ENCODE measurements at places on chromosomes 3 and 15.

DNA sequence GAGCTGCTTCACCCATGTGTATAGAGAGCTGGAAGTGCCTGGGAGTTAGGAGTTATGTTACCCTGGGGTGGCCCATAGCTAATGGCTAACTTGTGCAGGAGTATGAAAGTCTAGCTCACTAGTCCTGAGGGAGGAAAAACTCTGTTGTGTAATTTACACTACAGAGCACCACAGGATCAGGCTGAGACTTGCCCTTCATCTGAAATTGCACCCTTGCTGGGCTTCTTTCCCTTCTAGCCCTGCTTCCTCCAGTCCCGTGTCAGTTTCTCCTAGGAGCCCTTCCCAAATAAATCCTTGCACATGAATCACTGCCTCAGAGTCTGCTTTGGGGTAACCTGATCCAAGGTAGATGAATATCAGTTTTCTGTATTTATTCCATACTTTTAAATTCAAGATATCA lies 40.0 kb downstream of the CTXND1 start:
- DNase-seq: no peak

GRCh38 chr15:27707257-27707656 lies 391.9 kb downstream of the OCA2 start:
- no peak for DNase-seq

DNA sequence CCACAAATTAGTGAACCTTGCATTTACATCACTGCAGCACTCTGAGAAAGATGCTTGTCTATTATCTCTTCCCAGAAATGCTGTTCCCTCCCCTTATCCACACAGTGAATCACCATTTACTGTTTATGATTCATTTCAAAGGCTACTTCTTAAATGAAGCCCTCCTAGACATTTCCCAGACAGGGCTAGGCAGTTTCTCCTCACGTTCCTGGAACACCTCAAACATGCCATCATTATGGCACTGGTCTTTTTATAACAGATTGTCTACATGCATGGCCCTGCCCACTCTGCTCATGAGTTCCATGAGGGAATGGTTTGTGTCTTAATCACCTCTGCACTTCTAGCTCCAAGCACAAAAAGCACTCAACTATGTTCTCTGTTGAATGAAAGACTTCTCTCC lies 32.2 kb upstream of the TM2D3 start:
- DNase-seq: no peak

DNA sequence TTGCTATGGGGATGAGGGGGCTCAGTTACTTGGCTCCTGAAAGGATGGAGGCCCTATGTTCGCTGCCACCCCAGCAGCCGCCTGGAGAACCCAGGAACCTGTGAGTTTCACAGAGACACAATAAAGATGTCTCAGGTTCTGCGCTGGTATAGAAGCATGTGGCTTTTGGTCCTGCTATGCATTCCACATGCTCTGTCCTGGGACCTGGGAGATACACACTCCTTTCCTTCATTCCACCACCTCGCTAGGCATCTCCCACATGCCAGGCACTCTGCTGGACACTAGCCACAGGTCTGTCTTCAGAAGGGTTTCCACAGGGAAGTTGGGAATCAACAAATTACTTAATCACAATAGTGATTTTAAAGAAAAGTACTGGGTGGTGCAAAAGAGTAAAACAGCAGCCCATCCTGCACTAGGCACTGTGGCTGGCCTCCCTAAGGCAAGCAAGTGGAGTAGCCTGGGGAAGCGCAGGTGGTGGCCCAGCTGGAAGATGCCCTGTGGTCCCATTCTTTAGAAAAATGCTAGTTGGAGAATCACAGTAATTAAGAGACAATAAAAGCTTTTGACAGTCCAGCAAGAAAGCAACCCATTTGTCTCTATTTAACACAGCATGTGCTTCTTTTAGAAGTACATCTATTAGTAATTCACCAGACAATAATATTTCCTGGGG lies 408.9 kb upstream of the WNT5A start:
- no peak for DNase-seq

- DNase-seq: no peak
Measured at GRCh38 chr15:29670266-29670665, 152.0 kb downstream of the TJP1 start.

DNA sequence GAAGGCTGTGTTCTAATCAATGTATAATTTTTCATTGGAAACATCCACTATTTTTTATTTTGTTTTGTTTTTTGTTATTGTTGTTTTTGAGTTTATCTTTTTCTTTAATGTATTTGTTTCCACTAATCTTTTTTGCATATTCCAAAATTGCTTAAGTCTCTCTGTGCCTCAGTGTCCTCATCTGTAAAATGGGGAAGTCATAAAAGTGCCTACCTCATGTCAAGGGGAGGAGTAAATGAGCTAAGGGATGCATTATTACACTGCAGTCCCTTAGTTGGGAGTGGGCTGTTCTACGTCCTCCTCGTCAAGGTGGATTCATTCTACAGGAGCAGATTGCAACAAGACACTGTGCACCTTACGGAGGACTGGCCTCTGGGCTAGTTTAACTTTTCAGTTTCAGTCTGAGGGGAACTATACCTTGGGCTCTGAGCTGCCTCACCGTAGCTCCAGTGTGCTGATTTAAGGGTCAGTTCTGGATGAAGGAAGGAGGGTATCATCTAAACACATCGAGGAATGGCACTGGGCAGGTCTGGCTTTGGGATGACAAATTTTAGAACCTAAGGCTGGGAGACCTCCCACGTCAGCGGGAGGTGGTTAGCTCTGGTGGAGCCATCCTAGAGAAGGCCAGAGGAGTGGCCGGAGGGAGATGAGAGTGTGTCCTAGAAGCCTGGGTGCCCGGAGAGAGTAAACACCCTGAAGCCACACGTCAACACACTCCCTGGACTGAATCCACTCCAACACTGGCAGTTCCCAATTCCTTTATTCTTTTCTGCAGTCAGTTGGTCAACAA lies 5.1 kb upstream of the SRP14 start:
- no peak for DNase-seq

DNA sequence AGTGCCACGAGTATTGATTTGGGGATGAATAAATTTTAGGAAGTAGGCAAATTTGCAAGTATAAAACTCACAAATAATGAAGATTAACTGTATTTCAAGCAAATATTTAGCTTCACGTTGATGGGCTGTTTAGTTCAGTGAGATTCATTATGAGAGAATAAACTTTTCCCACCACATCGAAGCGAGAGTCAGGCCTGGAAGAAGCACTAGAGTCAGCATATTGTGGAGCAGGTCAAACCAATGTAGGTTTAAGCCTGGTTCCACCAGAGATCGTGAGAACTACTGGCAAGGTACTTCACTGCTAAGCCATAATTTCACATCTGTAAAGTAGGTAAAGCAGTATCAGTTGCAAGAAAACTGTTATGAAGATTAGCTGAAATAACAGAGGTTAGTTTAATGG lies 22.3 kb downstream of the WDR49 start:
- no peak for DNase-seq

DNA sequence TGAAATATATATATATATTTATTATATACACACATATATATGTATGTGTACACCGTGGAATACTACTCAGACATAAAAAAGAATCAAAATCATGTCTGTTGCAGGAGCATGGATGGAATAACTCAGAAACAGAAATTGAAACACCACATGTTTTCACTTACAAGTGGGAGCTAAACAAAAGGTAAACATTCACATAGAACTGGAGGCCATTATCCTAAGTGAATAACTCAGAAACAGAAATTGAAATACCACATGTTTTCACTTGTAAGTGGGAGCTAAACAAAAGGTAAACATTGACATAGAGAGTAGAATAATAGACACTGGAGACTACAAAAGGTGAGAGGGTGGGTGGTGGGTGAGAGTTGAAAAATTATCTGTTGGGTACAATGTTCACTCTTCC lies 171.5 kb upstream of the GOLIM4 start:
- no peak for DNase-seq

DNA sequence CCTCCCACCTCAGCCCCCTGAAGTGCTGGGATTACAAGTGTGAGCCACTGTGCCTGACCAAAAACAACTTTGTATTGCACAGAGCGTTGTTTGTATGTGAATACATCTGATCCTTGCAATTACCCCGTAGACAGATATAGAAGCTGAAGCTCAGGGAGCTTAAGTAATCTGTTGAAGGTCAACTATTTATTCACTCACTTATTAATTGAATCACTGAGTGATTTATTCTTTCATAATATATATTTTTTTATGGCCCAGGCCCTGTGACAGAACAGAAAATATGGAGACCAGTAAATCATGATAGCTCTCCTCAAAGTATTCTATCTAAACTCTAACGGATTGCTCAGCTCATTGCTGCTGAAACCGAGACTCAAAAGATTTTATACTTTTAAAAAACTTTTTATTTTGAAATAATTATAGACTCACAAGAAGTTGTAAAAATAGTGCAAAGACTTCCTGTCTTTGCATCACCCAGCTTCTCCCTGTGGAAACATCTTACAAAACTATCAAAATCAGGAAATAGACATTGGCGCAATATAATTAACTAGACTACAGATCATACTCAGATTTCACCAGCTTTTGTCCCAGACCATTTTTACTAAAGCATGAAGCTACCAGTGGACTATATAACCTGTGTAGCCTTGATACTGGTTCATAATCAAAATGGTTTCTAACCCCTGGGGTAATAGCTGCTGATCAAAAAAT lies 466.1 kb downstream of the PDCD6IP start:
- no peak for DNase-seq

DNA sequence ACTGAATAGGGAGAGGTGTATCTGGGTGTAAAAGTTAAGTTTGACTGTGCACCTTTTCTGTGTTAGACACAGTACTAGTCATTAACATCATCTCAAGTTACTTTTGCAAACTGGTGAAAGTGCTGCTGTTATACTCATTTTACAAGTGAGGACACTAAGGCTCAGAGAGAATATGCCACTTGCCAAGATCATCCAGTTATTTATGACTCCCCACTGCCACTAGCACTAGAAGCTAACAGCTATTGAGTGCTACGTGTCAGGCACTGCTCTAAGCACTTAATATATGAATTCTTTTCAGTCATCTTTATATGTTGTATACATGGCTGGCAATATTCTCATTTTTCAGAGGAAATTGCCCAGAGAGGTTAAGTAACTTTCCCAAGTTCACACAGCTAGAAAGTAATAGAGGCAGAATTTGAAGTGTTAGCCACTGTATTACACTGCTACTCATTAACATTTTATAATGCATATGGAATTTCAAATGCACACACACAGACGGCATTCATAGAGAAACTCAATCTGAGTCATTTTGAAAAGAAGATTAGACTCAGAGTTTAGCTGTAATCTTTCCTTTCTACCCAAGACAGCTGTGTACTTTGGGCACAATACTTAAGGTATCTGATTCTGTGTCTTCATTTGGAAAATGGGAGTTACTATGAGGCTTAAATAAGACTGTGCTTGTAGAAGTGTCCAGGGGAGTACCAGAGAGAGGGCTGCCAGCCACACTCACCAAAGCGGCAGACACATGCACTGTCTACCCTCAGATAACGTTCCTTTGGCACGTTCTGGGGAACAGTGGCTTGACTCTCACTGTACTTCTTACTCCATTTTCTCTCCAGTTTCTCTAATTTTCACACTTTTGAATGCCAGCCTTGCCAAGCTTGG lies 1.3 kb upstream of the MASP1 start:
- DNase-seq: no peak

- no peak for DNase-seq
Measured at GRCh38 chr3:127734754-127735473, 62.2 kb downstream of the ABTB1 start.
